ENCODE measurements at places on chromosomes 12 and 14.

GRCh38 chr12:90060031-90060430 is 351.4 kb upstream of the ATP2B1 start:
- DNase-seq: no peak

GRCh38 chr12:113240395-113240794 is 19.1 kb downstream of the TPCN1 start:
- DNase-seq: peak; percentile 23

GRCh38 chr12:113796852-113797534 is 169.1 kb downstream of the RBM19 start:
- no peak for DNase-seq

DNA sequence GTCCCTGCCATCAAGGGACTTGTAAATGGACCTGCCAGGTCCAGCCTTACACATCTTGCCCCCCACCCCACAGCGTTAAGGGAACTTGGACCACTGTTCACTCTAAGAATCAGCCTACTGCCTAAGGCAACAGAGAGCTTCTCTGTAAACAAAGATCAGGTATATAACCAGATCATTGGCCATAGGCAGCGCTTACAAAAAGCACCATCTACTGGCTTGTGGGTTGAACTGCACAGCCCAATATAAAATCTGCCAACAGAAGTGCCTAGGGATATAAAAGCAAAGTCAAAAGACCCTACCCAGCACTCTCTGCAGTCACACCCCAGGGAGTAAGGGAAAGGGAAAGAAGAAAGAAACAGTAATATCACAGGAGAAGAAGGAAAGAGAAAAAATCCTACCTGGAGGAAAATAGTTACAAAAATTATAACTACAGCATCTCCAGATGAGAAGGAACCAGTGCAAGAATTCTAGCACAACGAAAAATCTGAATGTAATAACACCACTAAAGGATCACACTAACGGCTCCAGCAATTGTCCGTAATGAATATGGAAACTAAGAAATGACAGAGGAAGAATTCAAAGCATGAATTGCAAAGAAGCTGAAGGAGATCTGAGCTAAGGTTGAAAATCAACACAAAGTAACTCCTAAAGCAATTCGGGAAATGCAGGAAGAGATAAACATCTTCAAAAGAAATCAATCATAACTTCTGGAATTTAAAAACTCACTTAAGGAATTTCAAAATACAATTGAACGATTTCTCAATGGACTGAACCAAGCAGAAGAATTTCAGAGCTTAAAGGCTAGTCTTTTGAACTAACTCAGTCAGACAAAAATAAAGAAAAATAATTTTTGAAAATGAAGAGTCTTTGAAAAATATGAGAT is 95.2 kb upstream of the PCED1B start:
- DNase-seq: peak; percentile 14

GRCh38 chr14:29926701-29927375 is 809 bp downstream of the PRKD1 start:
- DNase-seq: no peak

DNA sequence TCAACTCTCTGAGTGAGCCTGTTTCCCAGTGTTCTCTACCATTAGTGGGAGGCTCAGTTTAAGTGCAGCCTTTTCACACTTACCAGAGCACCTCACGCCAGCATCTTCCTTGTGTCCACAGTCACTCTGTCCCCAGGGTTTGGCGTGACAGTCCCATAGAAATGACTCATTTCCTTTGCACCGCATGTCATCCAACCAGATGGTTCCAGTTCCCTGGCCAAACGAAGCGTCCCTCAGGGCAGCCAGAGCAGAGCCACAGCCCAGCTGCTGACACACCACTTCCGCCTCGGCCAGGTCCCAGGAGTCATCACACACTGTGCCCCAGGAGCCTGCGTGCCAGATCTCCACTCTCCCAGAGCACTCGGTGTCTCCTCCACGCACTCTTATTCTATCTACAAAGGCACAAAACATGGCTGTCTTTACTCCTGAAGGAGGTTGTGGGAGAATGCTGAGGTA is 65.4 kb downstream of the ACSM4 start:
- DNase-seq: no peak

GRCh38 chr14:75875958-75876357 is 105.8 kb downstream of the TGFB3 start:
- no peak for DNase-seq

- DNase-seq: no peak
Observed at GRCh38 chr14:26180221-26180620, 417.6 kb downstream of the NOVA1 start.

DNA sequence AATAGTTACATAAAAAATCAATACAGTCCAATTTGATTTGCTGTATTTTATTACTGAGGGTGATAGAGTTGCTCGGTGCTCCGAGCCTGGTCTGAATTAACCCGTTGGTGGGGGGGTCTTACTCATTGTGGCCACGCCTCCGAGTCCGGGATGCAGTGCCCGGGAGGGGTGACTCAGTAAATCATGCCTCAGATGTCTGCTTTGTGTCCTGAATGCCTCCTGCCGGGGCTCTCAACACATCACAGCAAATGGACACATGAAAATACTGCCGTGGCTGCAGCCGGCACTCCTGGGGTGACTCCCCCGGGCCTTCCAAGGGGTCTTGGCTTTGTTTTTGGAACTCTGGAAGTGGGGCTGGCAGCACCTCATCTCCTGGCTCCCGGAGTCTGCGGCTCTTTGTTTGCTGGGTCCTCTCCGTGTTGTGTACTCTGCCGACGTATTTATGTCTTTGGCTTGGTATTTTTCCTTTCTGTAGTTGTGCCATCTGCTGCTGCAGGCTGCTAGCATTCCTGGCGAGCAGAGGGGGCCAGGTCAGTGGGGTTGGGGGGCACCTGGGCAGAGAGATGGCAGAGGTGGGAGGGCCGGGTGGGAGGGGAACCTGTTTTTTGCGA is 129.0 kb downstream of the AACS start:
- no peak for DNase-seq

DNA sequence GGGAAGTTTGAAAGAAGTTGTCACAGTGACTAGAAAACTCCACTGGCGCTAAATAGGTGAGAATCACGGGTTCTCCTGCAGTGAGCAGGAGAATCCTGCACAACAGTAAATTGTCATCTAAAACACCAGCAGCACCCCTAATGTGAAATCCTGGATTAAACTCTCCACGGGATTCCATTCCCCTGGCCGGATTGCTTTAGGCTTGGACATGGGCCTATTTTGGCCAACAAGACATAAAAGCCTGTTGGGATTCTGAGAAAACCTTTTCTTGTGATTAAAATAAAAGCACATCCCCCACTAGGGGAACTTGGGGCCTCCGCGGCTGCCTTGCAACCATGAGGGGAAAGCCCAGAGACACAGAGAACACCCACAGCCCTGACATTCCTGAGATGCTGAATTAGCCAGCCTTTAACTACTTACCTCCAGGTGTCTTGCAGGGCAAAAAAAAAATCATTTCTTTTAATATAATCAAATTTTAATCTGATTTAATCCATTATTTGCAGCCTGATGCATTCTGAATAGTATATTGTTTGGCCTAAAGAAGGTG is 21.0 kb upstream of the TSPAN11 start:
- DNase-seq: no peak

DNA sequence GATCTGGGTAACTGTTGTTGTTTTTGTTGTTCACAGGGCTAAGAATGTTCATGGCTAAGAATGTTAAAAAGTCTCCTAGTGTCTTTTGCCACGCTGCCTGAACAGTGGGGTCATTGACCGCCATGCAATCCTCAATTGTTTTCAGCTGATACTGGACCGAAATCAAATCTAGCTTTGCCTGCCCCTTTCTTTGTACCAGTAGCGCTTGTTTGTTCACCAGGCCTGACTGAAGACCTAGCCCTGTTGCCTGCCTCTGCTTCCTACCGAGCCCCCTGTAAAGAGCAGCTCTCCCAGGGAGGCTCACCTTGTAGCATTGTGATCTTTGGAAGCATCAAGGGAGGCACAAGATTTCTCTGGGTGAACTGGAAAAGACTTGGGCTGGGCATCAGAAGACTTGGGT is 6.7 kb downstream of the PSEN1 start:
- DNase-seq: no peak

DNA sequence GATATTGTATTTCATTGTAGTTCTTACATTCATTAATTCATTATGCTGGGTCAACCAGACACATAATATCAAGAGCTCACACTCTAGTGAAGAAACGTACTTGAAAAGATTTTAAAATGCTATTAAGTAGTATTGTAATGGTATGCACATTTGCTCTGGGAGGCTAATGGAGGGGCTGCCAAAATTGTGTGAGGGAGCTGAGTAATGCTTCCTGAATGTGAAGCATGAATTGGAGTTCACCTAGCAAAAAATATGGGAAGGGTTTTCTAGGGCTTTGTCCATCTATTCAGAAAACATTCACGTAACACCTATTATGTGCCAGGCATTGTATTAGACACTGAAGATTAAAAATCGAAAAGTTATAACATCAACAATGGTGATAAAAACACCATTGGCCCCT is 403.8 kb upstream of the PDE3A start:
- no peak for DNase-seq

DNA sequence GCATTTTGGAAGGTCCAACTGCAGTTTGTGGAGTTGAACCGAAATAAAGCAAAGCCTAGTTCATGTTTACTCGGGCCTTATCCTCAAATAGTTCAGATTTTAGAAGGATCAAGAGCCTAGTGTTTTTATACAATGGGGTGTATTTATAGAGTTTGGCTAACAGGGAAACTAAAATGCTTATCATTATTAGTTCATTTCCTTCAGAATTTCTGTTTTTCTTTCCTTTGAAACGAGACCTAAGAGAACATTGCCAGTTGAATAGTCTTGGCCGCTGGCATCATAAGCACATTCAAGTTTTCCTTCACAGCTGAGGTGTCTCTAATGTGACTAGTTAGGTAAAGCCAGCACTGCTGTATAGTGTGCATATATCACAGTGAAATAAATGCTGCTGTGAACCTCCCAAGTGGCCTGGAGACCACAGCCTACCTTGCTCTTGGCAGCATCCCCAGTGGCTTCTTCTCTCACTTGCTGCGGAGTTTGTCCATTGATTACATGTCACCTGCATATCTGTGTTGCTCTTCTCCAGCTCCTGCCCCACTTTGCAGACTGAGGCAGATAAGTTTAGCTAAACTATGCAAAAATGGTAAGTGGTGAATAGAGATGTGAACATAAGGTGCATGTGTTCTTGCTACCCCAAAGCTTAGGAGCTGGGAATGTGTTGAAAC is 88.8 kb downstream of the ANO6 start:
- DNase-seq: no peak

DNA sequence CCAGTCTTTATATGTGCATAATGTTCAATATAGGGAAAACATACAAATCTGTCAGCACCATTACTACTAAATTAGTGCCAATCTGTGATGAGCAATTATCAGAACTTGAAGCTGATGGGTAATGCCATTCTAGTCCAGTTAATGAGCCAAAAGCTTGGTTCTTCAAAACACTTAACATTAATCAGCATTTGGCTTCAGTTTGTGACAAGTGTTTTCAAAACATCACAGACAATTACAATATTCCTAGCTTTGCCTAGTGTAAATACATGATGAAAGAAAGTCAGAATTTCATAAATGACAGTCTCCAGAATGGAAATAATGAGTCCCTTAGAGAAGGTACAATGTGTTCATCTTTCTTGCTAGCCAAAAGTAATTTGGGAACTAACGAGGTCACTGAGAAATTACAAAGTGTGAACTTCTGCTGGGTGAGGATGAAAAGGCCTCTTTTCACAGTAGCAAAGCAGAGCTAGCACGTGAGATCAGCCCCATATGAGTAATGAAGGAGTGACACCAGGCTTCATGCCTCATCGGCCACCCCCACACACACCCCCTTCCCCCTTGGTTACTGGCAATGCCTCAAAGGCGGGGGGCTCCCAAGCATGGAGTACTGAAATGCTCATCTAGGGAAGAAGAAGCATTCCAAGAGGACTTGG is 180.6 kb upstream of the EEA1 start:
- DNase-seq: no peak

GRCh38 chr14:105070760-105071137 is 5.5 kb upstream of the GPR132 start:
- peak; percentile 59 for DNase-seq

DNA sequence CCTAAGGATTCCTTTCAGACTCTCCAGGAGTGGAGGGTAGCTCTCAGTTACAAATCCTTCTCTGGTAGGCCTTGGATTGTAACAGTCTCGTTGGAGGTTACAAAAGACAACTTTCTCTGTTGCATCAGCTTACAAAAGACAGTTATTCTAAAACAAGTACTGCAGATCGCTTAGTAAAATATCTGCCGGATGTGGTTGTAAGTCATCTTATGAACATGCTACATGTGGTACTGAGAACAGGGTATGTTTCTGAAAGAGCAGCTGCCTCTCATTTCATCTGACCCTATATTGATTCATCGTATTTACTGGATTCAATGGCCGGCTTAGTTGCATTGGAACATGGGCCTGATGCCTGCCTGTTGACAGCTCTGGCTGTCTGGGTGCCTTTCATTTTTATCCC is 157.4 kb downstream of the PTCSC3 start:
- DNase-seq: no peak

DNA sequence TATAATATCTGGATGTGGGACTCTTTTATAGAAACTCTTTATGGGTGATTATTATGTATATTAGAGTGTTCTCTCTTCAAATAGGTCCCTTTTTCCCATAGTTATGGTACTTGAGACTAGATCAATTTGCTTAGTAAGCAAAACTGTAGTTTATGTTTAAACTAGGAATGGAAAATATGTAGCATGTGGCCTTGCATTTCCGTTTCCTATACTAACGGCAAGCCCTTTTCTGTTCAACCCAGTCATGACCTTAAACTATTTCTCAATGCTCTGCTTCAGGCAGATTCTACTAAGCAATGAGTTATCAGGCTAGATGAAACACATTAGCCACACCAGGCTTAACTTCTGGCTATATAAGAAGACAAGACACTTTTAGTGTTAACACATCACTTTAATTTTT is 84.6 kb downstream of the OTOGL start:
- no peak for DNase-seq

GRCh38 chr12:9364224-9365176 is 156.3 kb upstream of the PZP start:
- DNase-seq: peak; percentile 7

GRCh38 chr12:12266389-12266872 is 413 bp downstream of the LRP6 start:
- no peak for DNase-seq

- no peak for DNase-seq
Observed at GRCh38 chr12:31235868-31236395, 90.0 kb downstream of the SINHCAF start.
